CD4-positive, alpha-beta T cell treated with Interleukin-15 for 4 hours (primary cell): ENCODE measurements at places on chromosomes 16 and 17.

GRCh38 chr17:34313164-34313563 is 6.1 kb upstream of the CCL8 start:
- DNase-seq: no peak

- no peak for DNase-seq
Measured at GRCh38 chr16:79988089-79988488, 387.6 kb upstream of the MAF start.

DNA sequence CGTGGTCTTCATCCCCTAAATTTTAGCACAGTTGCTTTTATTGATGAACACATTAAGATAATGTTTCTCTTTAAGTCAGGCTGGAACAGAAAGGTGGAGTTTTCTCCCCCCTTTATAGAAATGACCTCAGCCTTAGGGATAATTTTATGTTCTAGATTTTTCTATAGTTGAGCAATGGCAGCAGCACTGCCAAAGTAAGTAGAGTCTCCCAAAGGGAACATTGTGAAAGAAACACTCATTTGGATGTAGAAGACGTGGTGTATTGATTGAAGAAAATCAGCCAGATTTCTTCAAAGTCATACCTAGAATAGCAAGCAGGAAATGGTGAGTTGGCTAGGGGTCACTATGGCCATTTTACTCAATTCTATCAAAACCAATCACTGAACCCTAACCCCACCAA is 122.5 kb downstream of the DNAH9 start:
- no peak for DNase-seq

DNA sequence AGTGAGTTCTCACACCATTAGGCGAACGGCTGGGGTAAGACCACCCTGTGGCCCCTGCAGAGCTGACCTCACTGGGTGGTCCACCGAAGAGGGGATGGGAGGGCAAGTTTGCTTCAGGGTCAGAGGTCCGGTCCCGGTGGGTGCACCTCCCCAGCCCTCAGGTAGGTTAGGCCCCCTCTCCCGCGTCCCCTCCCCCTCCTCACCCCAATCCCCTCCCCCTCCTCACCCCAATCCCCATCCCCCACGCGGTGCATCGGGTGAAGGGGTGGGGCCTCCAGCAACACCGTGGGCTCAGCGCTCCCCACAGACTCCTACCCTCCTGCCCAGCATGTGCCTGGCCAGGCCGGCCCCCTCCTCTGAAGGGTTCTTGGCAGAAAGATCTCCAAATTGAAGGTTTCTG is 13.4 kb downstream of the MCRIP1 start:
- DNase-seq: no peak

GRCh38 chr17:80395402-80396151 is 19.4 kb upstream of the ENDOV start:
- DNase-seq: no peak

DNA sequence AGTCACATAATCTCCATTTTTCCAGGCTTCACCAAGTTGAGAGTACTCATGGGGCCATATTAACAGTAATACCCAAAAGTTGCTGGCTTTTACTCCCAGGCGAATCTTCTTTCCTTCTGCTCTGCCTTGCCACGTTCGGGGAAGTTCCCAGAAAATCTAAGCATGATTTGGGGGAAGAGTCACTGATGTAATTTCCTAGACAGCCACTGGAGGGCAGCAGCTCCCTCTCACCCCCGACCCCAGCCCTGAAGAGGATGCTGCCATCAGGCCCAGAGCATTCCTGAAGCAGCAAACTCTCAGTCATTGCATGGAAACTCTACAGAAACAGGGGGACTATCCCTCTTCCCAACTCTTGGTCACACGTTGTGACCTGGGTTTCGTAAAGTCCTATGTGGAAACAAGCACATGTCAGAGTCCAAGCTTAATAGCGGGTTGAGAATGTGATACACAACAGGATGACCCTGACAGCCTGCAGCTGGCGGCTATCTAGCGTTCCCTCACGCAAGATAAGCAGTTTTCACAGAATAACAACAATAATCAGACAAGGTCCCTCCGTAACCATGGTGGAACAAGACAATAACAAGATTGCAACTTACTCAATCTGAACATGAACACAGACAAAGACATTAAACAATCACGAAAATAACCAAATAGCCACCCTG is 43.8 kb upstream of the DHX40 start:
- peak; percentile 30 for DNase-seq

DNA sequence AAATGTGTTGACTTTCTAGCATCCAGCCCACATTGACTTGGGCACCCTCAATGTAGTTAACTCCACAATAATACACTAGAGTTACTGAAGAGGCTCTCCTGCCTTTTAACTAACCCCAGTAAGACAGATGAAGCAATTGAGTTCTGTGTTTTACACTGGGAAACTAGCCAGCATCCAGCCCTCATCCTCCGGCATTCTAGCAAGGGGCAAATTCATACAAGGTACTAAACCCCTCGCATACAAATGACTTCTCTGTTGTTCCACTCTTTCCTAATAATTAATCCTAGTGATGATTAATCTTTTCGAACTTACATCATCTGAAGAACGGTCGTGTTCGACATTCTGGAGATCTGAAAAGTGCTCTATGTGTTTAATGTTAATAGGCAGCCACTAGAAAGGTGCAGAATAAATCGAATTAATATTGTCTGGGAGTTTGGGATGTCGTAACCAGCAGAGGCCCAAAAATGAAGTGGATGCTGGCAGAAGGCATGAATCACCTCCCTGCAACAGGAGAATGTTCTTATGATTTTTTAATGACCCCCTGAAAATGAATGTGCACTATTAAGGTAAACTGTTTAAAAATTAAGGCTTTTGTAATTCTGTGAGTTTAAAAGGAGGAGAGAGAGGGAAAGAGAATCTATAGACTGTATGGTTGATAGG is 249.4 kb downstream of the SNX29 start:
- no peak for DNase-seq

- peak; percentile 59 for DNase-seq
Measured at GRCh38 chr17:57747221-57748017, 2.3 kb upstream of the CCDC182 start.

DNA sequence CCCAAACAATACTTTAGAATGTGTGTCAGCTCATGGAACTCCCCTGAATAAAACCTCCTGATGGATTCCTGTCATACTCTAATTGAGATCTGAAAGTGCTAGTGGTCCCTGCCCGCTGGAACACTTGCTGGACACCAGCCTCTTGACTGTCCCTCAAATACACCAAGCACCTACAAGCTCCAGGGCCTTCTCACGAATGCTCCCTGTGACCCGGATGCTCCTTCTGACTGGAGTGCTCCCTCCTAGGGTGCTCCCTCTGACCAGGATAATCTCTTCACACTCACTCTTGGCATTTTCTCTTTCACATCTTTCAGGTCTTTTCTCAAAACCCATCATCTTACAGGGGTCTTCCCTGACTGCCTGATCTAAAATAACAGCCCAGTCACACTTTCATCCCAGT is 205.9 kb downstream of the SLC39A11 start:
- DNase-seq: no peak

- no peak for DNase-seq
Measured at GRCh38 chr17:78922816-78923498, 2.2 kb downstream of the TIMP2 start.

GRCh38 chr17:61758430-61758829 is 104.9 kb downstream of the BRIP1 start:
- no peak for DNase-seq

DNA sequence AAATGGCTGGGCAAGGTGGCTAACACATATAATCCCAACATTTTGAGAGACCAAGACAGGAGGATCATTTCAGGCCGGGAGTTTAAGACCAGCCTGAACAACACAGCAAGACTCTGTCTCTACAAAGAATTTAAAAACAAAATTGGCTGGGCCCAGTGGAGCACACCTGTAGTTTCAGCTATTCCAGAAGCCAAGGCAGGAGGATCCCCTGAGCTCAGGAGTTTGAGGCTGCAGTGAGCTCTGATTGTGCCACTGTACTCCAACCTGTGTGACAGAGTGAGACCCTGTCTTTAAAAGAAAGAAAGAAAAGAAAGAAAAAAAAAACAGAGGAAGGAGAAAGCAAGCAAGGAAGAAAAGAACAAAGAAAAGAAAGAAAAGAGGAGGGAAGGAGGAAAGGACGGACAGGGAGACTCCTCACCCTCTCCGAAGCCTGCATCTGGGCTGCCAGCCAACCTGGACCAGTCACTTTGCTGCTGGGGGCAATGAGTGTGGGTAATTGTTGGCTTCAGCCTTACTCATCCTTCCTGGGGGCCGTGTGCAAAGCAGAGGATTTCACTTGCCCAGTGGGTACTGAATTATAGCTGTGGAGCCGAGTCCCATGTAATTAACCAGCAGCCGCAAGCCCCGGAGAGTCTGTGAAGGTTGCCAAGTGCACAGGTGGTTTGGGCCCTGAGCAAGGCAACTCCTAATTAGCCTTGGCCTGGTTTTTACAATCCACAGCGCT is 6.7 kb upstream of the MT4 start:
- DNase-seq: no peak

DNA sequence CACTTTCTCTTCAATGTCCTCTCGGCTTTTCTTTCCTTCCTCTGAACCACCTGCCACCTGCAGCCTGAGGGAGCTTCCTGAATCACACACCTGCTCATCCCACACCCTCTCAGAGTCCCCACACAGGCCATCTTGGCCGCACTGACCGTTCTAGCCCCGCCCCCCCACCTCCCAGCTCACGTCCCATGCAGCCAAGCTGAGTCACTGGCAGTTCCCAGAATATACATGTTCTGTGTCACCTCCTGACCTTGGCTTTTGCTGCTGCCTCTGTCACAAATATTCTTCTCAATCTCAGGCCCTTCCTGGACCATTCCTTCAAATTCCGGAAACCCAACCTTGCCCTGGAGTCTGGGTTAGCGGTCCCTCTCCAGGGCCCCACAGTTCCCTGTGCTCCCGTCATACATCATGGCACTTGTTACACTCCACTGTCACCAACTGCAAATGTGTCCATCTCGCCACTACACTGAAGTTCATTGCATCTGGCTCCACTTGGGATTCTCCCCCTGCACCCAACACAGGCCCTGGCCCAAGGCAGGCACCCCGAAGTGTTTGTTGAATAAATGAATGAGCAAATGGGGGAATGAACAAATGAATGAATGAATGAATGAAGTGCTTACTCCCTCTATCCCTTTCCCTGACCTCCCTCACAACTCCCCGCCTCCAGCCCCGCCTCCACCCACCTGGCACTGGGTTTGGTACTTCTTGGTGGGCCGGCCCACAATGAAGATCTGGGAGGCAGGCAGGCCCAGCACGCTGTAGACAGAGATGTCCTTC is 12.8 kb downstream of the PIMREG start:
- no peak for DNase-seq

DNA sequence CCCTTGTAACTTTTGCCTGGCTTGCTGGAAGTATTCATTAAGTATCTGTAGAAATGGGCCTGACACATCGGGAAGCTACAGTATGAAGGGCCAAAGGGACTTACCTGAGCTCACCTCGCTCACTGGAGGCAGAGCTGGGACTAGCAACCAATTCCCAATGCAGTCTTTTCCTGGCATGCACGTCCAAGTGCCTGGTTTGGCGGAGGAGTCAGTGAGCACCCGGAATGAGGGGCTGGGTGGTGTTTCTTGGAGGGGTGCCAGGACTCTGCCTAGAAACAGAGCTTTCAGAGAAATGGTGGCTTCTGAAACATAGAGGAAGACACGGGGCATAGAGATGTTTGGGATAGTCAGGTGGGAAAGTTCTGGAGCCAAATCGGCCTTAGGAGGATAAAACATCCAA is 18.4 kb upstream of the GPRC5C start:
- DNase-seq: no peak

DNA sequence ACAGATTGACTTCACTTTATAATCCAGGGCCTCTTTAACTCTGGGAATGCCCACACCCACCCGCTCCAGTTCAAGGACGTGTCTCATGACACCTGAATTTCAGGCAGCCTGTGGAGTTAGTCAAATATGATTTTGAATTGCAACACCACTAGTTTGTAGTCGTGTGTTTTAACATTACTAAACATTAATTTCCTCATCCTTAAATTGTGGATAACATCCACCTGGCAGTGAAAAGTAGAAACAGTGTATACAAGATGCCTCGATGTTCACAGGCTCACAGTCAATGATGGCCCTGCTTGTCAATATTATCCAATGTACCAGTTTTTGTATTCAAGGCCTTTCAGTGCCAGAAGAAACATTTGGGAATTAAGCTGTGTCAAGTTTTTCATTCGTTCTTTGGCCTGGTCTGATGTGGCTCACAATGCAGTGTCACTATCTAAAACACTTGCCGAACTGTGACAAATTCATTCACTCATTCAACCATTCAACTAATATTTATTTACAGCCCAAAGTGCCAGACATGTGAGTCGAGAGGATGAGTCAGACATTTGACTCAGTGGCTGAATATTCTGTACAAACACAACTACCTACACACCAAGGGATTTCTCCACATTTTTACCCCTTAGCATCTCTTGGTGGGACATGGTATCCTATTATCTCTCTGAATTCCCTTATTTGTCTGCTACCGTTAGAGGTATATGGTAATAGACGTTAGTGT is 1.4 kb downstream of the MEIOB start:
- DNase-seq: no peak

DNA sequence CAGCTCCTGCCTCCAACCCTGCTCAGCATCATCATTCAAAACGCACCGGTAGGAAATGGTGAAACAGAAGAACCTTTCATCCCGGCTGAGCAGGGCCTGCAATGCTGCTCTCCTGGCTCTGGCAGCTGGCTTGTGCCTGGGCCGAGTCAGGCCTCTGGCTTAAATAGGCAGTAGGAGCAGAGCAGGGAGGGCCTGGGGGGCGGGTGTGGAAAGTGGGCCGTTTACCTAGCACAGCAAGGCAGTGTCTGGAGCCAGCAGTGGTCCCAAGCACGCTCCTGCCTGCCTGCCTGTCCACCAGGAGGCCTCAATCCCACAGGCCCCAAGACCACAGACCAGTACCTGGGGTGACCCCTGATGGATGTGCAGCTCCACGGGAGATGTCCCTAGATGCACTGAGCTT is 59.3 kb downstream of the SMPD3 start:
- no peak for DNase-seq

- no peak for DNase-seq
Measured at GRCh38 chr16:50771366-50771765, 29.5 kb downstream of the CYLD start.

DNA sequence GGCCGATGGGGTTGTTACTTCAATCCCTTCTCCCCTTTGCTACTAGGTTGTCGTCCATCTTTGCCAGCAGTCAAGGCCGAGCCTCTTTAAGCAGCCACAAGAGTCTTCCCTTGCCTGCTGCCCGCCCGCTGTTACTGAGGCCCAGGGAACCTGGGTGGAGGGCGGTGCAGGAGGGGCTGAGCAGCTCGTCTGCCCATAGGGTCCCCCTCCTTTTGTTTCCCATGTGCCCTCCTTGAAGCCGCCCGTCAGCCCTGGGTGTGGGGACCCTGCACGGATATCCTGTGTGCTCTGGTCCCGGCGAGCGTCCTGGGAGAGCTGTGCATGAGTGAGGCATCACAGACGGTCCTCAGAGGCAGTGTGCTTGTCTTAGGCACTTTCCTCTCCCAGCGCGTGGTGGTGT is 37.9 kb upstream of the CAPN15 start:
- DNase-seq: no peak

GRCh38 chr16:9378876-9379275 is 287.4 kb downstream of the HAPSTR1 start:
- no peak for DNase-seq

DNA sequence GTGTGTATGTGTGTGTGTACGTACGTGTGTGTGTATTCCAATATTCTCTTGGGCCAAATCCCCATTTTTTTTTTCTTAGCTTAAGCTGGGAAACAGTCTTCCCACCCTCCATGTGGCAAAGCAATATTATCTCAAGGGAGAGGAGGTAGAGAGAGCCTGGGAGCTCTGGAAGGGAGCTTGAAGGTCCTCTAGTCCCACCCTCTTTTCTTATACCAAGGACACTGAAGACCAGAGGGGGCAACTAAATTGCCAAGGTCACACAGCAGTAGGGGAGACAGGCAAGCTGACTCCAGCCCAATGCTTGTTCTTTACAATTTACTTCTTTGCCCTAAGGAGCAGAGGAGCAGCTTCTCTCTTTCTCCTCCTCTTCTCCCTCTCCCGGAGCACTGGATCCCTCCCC is 6.8 kb downstream of the SRCIN1 start:
- DNase-seq: no peak
